ENCODE measurements at places on chromosomes 12 and 14.

GRCh38 chr12:59010941-59011340 lies 90.6 kb upstream of the LRIG3 start:
- DNase-seq, result no peak

- DNase-seq, result peak; percentile 11
Measured at GRCh38 chr12:56157201-56158028, 744 bp upstream of the MYL6 start.

DNA sequence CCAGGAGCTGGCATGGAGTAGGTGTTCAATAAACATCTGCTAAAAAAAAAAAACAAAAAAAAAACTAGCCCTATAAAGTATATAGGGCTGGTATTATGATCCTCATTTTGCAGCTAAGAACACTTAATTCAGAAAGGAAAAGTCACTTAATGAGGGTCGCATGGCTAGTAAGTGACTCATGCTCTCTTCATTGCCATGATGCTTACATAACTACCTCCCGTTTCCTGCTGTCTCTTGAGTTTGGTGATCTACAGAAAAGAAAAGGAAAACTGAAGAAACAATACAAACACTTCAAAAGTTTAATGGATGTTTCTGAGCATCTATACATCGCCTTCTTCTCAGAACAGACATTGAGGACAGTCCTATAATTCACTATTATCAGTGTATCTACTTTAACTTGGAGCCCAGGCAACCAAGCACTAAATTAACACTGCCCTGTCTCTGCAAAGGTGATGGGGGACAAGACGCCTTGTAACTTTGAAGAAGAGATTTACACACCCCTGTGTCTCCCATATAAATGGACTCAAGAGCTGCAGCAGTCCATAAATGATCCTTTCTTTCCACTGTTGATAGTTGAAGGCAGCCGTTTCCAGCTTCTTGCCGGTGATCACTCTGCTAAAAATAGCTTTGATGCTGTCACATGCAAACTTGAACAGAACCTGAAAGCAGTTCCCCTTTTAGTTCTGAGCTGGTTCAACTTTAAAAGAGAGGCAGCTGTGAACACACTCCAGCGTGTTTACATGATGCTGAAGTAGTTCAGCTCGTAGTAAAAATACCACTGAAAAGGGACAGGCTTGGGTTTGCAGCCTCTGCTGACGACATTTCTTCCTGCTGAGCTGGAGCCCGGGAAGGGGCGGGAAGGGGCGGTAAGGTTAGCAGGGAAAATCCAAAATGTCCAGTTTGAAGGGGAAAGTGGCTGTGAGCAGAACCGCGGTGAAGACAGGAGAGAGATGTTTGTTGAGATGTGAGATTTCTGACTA lies 113.3 kb downstream of the FOXN3 start:
- DNase-seq, result no peak

DNA sequence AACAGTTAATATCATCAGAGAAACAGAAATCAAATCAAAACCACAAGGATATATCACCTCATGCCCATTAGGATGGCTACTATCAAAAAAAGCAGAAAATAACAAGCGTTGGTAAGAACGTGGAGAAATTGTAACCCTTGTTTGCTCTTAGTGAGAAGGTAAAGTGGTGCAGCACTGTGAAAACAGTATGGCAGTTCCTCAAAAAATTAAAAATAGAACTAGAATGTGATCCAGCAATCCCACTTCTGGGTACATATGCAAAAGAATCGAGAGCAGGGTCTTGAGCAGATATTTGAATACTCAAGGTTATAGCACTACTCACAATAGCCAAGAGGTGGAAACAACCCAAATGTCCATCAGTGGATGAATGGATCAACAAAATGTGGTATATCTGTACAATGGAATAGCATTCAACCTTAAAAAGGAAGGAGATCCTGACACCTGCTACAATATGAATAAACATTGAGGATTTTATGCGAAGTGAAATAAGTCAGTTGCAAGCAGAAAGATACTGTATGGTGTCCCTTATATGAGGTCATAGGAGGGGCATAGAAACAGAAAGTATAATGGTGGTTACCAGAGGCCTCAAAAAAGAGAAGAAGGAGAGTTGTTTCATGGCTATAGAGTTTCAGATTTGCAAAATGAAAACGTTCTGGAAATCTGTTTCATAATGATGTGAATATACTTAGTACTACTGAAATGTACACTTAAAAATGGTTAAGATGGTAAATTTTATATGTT lies 131.0 kb upstream of the EEA1 start:
- DNase-seq, result no peak

DNA sequence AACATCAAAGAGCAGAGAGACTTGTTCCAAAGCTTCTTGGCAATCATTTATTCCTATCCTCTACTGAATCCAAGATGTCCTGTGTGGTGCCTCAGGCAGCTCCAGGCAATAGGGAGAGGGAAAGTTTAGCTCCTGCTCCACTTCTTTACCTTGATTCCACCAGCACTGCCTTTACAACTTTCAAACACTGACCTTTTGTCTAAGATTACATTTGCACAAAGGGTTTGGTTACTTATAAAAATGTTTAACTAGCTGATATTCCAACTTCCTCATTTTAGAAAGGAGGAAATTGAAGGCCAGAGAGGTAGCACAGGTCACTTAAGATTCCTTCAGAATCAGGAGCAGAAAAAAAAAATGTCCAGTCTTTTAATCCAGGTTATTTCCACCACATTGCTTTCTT lies 192.7 kb downstream of the BTG1 start:
- no peak for DNase-seq

DNA sequence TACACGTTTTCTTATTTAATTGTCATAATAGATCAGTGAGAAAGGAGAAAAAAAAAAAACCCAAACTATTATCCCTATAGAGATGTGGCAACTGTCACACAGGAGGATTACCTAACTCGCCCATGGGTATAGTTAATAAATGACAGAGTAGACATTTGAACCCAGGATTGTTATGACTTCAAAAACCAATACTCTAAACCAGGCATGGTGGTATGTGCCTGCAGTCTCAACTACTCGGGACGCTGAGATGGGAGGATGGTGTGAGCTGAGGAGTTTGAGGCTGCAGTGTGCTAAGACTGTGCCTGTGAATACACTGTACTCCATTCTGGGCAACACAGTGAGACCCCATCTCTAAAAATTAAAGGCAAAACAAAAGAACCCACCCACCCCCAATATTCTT lies 114.5 kb downstream of the DENND5B start:
- DNase-seq, result no peak

GRCh38 chr12:68422956-68423574 lies 90.9 kb upstream of the MDM1 start:
- no peak for DNase-seq

DNA sequence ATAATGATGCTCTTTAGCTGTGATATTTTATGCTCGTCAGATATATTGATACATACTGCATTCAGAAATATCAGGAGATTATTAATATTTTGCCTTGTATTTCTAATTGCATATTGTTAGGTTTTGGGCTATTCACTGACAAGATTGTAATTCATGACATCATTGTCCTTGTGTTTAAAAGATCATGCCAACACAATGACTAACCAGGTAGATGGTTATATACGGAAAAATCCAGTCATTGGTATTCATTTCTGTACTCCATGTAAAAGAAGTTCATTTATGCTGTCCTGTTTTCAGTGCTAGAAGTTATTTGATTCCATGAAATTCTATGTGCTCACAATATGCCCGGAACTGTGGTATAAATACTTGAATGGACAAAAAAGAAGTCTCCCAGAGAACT lies 107.5 kb downstream of the KITLG start:
- no peak for DNase-seq

GRCh38 chr12:72189266-72189665 lies 82.9 kb upstream of the TRHDE start:
- no peak for DNase-seq

DNA sequence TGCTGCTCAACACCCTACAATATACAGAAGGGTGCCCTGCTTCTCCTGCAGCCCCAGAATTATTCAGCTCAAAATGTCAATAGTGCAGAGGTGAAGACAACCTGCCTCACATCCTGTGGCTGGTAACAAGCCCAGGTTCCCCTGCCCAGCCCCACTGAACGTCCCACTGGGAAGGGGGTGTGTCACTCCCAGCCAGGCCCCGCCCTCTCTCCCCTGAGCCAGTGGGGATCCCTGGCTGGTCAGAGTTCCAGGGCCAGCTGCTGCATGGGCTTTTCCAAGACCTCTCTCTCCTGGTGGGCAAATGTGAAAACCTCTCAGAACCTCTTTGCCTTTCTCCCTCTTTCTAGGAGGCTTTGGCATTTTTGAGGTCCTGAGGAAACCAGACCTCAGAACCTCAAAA lies 13.7 kb upstream of the LHX5 start:
- no peak for DNase-seq

GRCh38 chr14:104882325-104882973 lies 17.4 kb downstream of the CEP170B start:
- DNase-seq, result no peak

GRCh38 chr12:71158361-71158882 lies 623 bp upstream of the TSPAN8 start:
- no peak for DNase-seq

GRCh38 chr12:91109148-91109564 lies 2.1 kb downstream of the LUM start:
- no peak for DNase-seq

DNA sequence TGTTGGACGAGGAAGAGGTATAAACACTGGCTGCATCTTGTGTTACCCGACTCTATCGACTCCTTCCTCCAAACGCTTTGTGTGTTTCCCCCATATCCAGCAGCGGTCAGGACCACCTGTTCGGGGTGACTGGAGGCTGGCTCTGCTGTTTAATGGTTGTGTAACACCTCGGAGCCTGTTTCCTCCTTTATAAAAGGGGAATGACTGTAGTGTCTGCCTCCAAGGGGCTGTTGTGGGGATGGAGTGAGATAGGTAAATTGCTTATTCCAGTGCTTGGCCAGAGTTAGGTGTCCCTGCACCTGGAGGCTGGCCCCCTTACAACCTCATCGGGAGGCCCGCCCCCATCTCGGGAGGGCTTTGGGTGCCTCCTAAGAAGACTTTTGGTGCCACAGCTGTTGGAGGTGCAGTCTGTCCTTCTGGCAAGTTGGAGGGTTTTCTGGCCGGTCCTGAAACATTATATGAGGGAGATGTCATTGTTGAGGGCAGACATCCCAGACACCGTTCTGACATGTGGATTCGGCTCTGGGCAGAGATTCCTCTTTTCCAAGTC lies 1.1 kb downstream of the MLXIP start:
- DNase-seq, result no peak

DNA sequence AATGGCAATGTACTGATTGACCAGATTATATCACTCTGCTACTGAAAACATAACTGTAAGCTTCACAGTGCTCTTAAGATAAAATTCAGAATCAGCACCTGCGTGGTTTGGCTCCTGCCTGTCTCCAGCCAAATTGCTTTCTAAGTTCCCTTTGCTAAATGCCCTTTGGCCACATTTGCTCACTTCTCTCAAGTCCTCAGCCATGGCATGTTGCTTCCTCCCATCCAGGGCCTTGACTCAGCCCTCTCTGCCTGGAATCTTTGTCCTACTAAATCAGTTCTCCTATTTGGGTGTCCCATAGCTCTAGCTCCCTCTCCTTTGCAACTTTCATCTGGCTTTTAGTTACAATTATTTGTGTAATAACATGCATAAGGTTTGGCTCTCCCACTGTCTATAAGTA lies 71.4 kb downstream of the KCNK10 start:
- no peak for DNase-seq

GRCh38 chr12:59491877-59492276 lies 104.0 kb upstream of the SLC16A7 start:
- no peak for DNase-seq

DNA sequence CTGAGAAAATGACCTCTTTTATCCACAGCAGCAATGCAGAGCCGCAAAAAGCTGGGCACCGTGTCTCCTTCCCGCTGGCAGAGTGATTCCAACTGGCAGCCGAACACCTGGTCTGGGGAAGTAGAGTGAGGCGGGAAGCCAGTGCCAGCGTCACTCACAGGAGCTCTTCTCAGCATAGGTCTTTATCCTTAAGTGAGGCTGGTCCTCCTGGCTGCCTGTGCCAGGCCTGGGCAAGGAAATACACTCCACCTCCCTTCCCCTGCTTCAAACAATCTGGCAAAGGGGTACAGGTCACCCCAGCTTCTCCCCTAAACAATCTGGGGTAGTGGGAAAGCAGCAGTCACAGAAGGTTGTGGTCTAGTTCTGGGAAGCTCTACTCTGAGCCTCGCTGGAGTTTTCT lies 4.8 kb downstream of the ARHGAP9 start:
- no peak for DNase-seq

GRCh38 chr14:85921241-85921640 lies 391.3 kb downstream of the FLRT2 start:
- DNase-seq, result no peak

GRCh38 chr14:95121911-95122620 lies 35.3 kb downstream of the DICER1 start:
- DNase-seq, result no peak

- DNase-seq, result no peak
Measured at GRCh38 chr14:79947440-79948054, 263.8 kb downstream of the DIO2 start.

- no peak for DNase-seq
Measured at GRCh38 chr12:64835901-64836300, 11.5 kb downstream of the TBC1D30 start.

DNA sequence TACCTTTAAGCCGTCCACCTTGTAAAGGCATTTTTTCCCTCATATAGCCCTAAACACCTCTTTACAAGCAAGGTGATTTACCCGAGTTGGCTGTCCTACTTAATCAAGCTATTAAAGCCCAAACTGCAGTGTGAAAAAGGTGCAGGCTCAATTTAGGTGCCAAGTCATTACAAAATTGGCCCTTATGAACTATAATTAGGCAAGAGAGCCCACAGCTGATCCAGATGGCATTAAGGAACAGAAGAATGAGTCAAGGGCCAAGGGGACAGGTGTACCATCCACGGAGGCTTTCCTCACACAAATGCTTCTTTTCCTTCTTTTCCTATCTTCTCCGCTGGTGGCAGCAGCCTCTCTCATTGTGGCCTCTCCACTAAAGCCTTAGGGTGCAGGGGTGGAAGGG lies 90.5 kb downstream of the TTC8 start:
- no peak for DNase-seq

GRCh38 chr14:99966912-99967311 lies 98.3 kb upstream of the EVL start:
- DNase-seq, result no peak

DNA sequence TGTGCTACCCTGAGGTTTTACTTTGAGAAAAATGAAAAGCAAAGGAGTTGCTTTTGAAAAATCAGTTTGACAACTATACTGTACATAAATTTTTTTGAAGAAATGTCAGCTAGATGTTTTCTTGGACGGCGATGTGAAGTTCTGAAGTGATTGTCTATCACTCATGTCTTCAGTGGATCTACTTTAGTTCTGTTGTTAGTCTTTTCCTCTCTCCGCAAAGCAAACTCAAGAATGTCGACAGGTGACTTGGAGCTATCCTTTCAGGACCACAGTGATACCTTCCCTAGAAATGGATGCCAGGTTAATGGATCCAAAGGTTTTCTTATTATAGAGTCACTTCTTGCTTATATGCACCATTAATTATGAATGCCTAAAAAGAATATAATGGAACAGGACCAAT lies 1.2 kb downstream of the PTPRO start:
- DNase-seq, result no peak

DNA sequence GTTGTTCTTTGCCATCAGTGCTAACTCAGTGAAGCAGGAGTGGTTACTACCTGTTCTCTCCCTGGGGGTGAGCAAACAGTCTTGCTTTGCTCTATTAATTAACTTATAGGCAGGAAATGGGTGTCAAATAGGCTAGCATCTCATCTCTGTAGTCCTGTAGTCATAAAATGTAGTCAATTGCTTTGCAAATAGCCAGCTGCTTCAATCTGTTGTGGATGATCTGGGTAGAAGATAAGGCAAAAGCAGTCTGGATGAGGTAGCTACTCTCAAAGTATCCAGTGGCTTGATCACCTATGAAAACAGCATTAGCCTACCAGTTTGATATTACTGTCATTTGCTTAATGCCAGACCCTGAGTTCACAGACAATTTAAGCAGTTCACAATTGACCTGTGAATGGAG lies 369.0 kb upstream of the TMTC1 start:
- DNase-seq, result no peak

Measured in stimulated activated CD8-positive, alpha-beta memory T cell treated with anti-CD3 and anti-CD28 coated beads, Interleukin-2, amount 100 ng/mL, for 1 hour (primary cell).